ENCODE measurements at places on chromosomes 1 and 21. TPM values are rescaled to one million over a fixed set of nuclear protein-coding genes. Genes with fewer than 3 reads are reported as not detected.

- DNase-seq, result no peak
- H3K4me1 ChIP-seq, result no peaks in the 10 kb centered on the region
- no peak overlapping the region for H3K4me3 ChIP-seq
These were observed 2.5 kb downstream of the FTCD start for GRCh38 chr21:46152927-46153246.

DNA sequence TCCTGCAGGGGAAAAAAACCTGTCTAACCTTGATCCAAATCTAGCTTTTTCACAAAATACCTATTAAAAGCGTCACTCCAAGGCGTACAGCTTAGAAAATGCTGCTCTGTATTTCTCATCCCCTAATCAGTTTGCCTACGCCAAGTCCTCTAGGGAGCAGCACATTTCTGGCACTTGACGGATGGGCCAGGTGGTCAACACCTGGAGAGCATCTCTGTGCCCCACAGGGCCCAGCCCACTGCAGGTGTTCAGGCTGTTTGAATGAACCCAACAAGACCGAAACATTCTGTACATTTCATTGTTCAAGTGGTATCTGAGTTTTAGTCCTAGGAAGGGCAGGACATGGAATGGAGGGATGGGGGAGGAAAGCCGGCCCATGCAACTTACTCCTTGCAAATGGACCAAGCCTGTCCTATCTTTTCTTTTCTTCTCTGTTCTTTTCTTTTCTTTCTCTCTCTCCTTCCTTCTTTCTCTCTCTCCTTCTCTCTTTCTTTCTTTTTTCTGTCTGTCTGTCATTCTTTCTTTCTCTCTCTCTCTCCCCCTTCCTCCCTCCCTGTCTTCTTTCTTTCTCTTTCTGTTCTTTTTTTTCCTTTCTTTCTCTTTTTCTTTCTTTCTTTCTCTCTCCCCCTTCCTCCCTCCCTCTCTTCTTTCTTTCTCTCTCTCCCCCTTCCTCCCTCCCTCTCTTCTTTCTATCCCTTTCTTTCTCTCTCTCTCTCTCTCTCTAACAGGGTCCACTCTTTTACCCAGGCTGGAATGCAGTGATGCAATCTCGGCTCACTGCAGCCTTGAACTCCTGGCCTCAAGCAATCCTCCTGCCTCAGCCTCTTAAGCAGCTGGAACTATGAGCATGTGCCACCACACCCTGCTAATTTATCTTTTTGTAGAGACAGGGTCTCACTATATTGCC is 29.1 kb downstream of the IGFN1 start:
- H3K36me3 ChIP-seq, result no peaks in the 10 kb centered on the region
- H3K27me3 ChIP-seq, result no peaks in the 10 kb centered on the region
- no peak overlapping the region for H3K4me3 ChIP-seq
- H3K4me1 ChIP-seq, result no peaks in the 10 kb centered on the region

DNA sequence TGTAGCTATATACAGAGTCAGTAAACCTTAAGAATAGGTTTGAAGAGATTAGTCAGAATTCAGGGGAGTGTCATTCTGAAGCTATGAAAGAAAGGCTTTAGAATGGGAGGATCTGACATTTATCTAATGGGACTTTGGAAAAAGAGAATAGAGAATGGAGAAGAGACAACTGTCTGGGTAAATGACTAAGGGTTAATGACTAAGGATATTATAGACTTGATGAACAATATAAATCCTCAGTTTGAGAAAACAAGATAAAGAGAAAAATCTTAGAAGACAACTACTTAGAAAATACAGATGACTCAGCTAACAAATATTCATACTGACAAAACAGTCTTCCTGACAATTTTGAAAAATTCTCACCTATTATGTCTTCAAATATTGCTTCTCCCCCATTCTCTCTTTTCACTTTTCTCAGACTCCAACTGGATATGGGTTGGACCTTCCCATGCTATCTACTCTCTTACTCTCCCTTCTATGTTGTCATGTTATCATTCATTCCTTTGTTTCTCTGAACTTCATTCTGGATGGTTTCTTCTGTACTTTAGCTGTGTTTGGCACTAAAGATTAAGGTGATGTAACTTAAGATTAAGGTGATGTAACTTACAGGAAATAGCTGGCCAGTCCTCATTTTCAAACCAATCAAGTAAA is 20.4 kb downstream of the SLC16A1 start:
- peak overlapping the region; percentile 64 for H3K27ac ChIP-seq
- H3K4me3 ChIP-seq, result peak overlapping the region; percentile 45
- H3K4me1 ChIP-seq, result peaks cover 25% of the 10 kb centered on the region

- H3K27me3 ChIP-seq, result no peaks in the 10 kb centered on the region
- H3K4me1 ChIP-seq, result no peaks in the 10 kb centered on the region
- H3K4me3 ChIP-seq, result no peak overlapping the region
- H3K36me3 ChIP-seq, result no peaks in the 10 kb centered on the region
- no peak overlapping the region for H3K27ac ChIP-seq
- DNase-seq, result no peak
These were observed 229.6 kb downstream of the HHAT start for GRCh38 chr1:210558302-210558701.

GRCh38 chr1:46446646-46447498 is 42.8 kb upstream of the DMBX1 start:
- H3K27ac ChIP-seq, result no peak overlapping the region
- H3K27me3 ChIP-seq, result peaks cover 14% of the 10 kb centered on the region
- no peaks in the 10 kb centered on the region for H3K36me3 ChIP-seq
- DNase-seq, result peak; percentile 45

GRCh38 chr1:101278845-101279244 is 42.0 kb downstream of the S1PR1 start:
- DNase-seq, result peak; percentile 75
- peak overlapping the region; percentile 69 for H3K27ac ChIP-seq
- H3K27me3 ChIP-seq, result no peaks in the 10 kb centered on the region
- no peaks in the 10 kb centered on the region for H3K36me3 ChIP-seq
- H3K4me3 ChIP-seq, result peak overlapping the region; percentile 76
- peaks cover 70% of the 10 kb centered on the region for H3K4me1 ChIP-seq

GRCh38 chr1:234683861-234684632 is 74.1 kb upstream of the IRF2BP2 start:
- H3K4me1 ChIP-seq, result no peaks in the 10 kb centered on the region
- no peaks in the 10 kb centered on the region for H3K36me3 ChIP-seq
- DNase-seq, result no peak
- H3K27me3 ChIP-seq, result peaks cover 4% of the 10 kb centered on the region
- H3K4me3 ChIP-seq, result no peak overlapping the region

DNA sequence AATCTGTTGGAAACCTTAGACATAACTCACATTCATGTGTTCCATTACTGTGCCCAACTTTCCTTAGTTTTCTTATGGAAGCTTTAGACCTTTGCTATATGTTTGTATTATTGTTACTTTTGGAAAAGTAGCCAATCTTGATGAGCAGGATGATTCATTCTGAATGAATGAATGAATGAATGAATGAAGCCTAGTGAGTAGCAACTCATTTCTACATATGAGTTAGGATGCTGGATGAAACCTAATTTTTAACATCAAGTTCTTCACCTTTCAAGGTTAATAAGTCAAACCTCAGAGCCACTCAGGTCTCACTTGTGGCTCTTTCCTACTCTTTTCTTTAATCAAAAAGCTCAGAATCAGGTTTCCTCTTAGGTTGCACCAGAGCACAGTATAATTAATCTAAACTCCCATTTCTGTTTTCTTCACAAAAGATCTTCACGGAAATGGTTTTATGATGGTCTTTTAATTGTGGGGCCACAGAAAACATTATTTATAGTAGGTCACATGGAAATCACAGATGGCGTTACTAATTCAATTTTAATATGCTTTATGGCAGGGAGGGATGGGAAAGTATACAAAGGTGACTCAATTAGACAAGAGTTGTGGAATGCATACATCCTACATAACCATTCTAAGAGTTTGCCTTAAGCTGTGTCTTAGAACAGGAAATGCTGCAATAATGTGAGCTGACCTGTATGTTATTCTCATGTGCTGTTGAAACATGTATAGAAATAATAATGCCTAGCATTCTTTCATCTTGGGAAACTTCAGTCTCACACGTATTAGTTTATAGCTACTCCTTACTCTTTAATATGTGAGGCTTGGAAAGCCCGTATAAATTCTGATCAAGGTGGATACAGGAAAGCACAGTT is 4.5 kb upstream of the DDX59 start:
- peaks cover 11% of the 10 kb centered on the region for H3K4me1 ChIP-seq
- no peaks in the 10 kb centered on the region for H3K36me3 ChIP-seq
- DNase-seq, result no peak
- no peaks in the 10 kb centered on the region for H3K27me3 ChIP-seq

GRCh38 chr1:24558902-24559791 is 3.3 kb downstream of the NCMAP start:
- H3K27me3 ChIP-seq, result peaks cover 6% of the 10 kb centered on the region
- no peak overlapping the region for H3K27ac ChIP-seq
- peaks cover 12% of the 10 kb centered on the region for H3K4me1 ChIP-seq
- no peak overlapping the region for H3K4me3 ChIP-seq
- no peak for DNase-seq

DNA sequence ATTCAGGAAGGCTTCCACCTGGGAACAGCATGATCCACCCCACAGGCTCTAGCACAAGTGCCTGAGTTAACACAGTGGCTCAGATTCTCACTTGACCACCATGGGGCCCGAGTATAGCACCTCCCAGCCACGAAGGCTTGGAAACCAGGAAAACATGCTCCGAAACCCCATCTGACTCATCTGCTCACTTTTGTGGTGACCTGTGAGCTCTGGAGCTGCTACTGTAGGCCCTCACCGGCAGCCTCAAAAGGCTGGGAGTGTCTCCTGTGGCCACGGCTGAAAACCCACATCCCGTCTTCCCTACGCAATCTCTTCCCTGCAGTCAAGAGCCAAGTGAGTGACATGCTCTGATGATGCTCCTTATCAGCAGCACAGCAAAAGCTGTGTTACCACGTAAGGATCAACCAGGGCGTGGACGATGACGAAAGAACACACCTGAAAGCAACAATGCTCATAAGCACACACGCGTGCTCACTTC is 81.4 kb downstream of the TGFBR3 start:
- DNase-seq, result peak; percentile 88
- H3K27me3 ChIP-seq, result no peaks in the 10 kb centered on the region
- H3K4me1 ChIP-seq, result peaks cover 30% of the 10 kb centered on the region
- no peaks in the 10 kb centered on the region for H3K36me3 ChIP-seq

- H3K27ac ChIP-seq, result no peak overlapping the region
These were observed 199.0 kb downstream of the USH2A start for GRCh38 chr1:216224233-216224632.

- peak overlapping the region; percentile 66 for H3K4me3 ChIP-seq
- H3K27me3 ChIP-seq, result no peaks in the 10 kb centered on the region
- peaks cover 37% of the 10 kb centered on the region for H3K4me1 ChIP-seq
These were observed 15.8 kb upstream of the TNFRSF8 start for GRCh38 chr1:12047120-12047876.

GRCh38 chr1:98559291-98559690 is 102.2 kb upstream of the SNX7 start:
- no peak for DNase-seq
- H3K27ac ChIP-seq, result no peak overlapping the region
- no peaks in the 10 kb centered on the region for H3K36me3 ChIP-seq
- no peaks in the 10 kb centered on the region for H3K4me1 ChIP-seq

DNA sequence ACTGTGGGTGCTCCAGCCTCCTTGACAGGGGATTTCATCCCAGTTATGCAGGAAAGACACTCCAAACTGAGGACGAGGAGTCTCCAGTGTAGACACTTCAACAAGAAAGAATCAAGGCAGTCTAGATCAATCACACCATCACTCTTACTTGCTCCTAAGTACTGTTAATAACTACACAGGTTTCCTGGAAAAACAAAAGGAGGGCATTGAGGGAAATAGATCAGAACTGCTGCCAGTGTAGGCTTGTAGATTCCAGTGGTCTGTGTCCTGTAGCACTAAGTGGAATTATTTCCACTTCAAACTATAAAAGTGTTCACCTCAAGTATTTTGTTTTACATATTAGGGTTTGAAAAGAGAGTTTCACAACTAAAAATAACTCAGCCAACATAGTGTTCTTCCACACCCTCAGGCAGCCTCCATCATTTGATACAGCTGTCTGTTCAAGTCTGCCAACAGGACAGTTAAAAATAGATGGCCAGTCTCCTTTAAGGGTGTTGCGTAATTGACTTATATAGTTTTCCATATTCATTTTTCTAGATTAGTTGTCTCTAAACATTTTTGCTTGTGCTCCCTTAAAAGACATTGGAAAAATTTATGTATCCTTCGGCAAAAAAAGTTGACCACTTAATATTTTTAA is 32.0 kb upstream of the AGL start:
- no peak overlapping the region for H3K4me3 ChIP-seq
- H3K27me3 ChIP-seq, result no peaks in the 10 kb centered on the region
- no peaks in the 10 kb centered on the region for H3K36me3 ChIP-seq

GRCh38 chr21:42262831-42263231 is 43.9 kb downstream of the ABCG1 start:
- peaks cover 5% of the 10 kb centered on the region for H3K36me3 ChIP-seq
- DNase-seq, result no peak
- H3K27ac ChIP-seq, result no peak overlapping the region

DNA sequence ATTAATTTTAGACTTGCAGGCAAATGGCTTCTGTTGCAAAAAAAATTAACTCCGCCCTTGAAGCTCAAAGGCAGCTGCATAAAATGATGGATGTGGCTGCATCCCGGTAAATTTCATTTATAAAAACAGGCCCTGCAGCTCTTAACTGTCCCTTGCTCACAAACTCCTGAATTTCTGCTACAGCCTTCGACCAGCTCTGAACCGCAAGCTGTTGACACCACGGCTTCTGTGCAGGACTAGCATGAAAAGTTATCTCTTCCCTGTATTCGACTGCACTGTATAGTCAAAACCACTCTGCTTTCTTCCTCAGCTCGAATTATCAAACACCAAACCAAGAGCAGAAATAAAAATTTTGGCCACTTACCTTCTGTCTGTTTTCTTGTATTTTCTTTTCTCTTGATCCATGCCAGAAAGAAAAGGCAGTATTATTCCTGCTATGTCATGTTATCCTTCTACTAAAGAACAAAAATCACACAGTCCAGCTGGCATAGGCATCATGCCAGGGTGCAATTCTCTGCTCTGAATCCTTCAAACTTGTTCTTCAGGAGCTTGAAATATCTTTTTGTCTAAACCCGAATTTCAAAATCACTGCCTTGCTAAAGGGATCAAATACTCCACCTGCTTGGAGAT is 195.5 kb upstream of the NCAM2 start:
- no peak overlapping the region for H3K27ac ChIP-seq
- H3K4me3 ChIP-seq, result no peak overlapping the region
- H3K4me1 ChIP-seq, result no peaks in the 10 kb centered on the region
- DNase-seq, result no peak
- no peaks in the 10 kb centered on the region for H3K27me3 ChIP-seq

GNG4 gene
- not detected for total RNA-seq

CASZ1 gene
- total RNA-seq, result 55.1 TPM

NIBAN1 gene
- 141 TPM for total RNA-seq

OR10Z1 gene
- not detected for total RNA-seq

IL12RB2 gene
- total RNA-seq, result 43.5 TPM

KDF1 gene
- total RNA-seq, result 0.54 TPM

RIPPLY3 gene
- not detected for total RNA-seq

GALE gene
- 7.0 TPM for total RNA-seq

OR2T3 gene
- not detected for total RNA-seq

SPATA45 gene
- total RNA-seq, result not detected

DIO1 gene
- not detected for total RNA-seq

AIRE gene
- 0.39 TPM for total RNA-seq

All from CD4-positive, CD25-positive, alpha-beta regulatory T cell (primary cell).